ENCODE measurements at places on chromosomes 5 and 9.

GRCh38 chr9:109013679-109014607 lies 644 bp upstream of the CTNNAL1 start:
- peak; percentile 49 for DNase-seq

DNA sequence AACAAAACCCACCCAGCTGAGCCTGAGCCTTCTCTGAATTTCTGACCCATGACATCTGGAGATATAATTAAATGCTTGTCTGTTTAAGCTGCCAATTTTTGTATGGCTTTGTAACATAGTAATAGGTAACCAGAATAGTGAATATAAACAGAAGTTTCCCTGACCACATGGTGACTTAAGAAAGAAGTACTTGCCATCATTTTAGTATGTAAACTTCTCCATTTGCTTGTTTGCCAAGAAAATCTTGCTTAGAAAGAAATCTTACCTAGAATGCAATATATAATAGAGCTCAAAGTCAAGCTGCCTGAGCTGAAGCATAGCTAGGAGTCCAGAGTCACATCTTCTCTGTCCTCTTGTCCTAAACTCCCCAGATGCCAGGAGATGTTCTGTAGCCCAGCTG lies 117.0 kb downstream of the PCSK1 start:
- no peak for DNase-seq

DNA sequence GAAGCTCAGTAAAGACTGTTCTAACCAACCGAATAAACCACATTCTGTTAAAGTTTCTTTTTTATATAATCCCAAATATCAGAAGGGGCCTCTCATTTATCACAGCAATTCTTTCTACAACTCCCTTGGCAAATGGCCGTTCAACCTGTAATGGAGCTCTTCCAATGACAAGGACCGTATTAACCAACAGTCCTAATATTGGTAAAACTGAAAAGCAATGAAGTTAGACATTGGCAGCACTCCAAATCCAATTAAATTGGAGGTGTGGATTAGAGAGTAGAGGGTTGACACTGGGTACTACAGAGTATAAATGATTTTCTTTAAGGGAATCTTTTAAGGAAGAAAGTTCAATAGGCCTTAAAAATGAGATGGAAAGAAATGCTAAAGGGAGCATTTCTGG lies 842 bp downstream of the TMED7 start:
- no peak for DNase-seq

GRCh38 chr5:86814315-86814714 lies 196.6 kb downstream of the COX7C start:
- no peak for DNase-seq

DNA sequence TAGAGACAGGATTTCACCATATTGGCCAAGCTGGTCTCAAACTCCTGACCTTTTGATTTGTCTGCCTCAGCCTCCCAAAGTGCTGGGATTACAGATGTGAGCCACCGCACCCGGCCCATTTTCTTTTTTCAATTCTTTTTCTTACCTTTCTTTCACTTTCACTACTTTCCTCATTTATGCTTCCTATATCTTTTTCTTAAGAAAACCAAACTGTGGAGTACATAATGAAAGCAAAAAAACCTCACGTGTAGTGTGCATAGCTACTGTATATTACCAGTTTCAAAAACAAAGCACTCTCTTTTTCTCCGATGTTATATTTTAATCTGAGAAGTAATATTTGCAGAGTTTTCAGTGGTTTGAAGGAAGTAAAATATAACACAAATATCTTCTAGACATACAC lies 8.0 kb upstream of the CAST start:
- no peak for DNase-seq

GRCh38 chr9:68951879-68952659 lies 61.8 kb downstream of the PRKACG start:
- no peak for DNase-seq

DNA sequence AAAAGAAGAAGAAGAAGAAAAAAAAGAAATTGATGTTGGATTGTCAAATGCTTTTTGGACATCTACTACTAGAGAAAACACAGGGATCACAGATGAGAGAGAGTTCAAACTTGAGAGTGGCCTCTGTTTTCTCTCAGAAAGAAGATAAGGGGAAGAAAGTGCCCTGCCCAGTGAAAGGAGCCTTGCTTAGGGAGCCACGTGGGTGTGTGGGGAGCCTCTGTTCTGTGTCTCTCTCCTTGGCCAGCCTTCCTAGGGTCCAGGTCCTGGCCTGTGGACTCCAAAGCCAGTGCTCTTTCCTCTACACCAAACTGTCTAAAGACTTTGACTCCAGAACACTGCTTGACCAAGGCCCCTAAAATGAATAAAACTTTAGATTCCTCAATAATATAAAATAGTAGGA lies 22.0 kb upstream of the COL15A1 start:
- no peak for DNase-seq

- DNase-seq, result no peak
Observed at GRCh38 chr9:73683862-73684591, 532.4 kb downstream of the ANXA1 start.

DNA sequence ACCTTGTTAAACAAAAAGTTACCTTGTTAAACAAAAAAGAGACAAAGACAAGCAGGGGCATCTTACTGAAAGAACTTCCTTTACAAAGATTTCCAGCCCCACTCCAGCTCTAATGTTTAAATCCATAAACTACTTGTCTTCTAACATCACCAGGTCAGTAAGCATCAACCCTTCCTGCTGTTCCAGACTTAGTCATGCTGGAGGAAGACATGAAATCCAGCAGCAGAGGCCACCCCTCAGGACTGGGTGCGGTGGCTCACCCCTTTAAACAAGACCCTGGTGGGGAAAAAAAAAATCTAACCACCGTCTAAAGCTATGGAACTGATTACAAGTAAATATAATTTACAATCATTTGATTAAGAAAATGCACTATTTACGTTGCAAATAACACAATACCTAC lies 9.1 kb downstream of the PDCL start:
- no peak for DNase-seq

DNA sequence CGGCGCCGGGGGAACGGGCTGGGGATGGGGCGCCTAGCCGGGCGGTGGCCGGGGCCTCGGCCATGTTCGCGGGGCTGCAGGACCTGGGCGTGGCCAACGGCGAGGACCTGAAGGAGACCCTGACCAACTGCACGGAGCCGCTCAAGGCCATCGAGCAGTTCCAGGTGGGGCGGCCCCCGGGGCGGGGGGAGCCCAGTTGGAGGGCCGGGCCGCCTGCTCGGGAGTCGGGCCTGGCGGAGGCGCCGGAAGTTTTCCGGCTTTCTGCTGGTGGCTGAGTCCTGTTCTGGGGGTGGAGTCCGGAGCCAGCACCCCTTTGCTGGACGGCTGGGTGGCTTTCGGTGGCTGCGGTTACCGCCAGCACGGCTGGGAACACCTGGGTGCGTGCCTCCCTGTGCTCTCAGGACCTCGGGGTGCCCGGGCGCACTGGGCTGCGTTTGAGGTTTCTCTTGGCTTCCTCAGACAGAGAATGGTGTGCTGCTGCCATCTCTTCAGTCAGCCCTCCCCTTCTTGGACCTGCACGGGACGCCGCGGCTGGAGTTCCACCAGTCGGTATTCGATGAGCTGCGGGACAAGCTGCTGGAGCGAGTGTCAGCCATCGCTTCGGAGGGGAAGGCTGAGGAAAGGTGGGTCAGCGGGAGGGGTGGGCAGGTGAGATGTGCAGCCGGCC lies 454 bp downstream of the NELFB start:
- no peak for DNase-seq

DNA sequence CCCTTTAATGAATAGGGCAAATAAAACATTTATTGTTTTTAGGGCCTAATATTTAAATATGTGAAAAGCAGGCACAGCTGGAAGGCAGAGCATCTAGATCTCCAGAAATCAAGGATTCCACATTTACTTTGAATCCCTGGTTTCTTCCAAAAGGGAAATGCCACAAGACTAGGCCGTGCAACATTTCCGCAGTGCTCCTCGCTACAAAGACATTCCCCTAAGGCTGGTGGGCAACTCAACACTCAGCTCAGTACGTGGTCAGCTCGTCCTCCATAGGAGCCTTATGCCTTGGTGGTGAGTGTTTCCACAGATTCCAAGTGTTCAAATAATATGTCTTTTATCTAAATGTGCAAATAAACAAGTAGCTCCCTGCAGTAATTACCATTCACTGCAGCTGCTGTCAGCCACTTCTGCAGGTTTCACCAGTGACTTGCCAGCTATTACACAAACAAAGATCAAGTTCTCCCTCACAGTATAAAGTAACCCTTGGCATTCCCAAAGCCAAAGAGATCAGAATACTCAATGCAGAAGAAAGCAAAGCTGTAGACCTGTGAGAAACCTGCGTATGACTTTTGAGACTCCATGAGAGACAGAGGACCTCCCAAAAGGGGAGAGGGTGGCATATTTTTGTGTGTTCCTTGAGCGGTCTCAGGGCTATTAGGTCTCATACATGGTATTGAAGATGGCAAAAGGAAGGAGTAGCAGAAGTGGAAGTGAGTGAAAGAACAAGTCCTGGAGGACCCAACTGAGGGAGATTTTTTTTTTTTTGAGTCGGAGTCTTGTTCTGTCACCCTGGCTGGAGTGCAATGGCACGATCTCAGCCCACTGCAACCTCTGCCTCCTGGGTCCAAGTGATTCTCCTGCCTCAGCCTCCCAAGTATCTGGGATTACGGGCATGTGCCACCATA lies 38.0 kb upstream of the TENT2 start:
- no peak for DNase-seq

DNA sequence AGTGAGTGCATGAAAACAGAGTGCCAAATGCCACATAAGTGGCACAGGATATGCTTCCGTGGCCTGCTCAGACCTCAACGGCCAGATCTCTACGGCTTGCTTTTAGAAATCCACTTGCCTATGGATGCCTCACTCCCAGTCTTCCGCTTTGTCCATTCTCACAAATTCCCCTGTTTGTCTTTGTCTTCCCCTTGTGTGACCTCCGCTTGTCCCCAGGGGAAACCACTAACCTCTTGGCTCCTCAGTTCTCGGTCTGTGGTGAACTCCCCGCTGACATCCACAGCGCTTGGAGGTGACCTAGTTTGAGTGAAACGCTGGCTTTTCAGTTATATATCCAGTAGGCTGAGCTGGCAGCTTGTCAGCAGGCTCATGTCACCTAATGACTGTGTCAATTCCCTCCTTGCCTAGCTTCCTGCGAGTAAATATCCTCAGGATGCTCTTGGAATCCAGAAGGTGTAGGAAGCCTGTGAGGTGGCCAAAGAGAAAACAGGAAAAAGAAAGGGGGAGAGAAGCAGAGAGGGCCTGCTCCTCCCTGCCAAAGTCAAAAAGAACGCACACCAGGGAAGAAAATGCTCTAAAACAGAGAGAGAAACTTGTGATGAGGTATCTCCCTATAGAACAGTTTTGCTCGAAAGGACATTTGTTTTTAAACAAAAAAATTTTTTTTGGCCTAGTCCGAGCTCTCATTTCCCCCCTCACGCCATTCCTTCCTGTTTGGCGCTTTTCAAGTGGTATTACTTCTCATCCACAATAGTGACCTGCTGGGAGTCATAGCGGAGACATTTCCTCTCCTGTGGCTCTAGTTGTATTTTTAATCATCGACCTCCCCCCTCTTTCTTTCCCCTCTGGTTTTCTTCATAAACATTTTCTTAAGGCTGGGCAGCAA lies 101.6 kb upstream of the SPRY4 start:
- DNase-seq, result no peak

DNA sequence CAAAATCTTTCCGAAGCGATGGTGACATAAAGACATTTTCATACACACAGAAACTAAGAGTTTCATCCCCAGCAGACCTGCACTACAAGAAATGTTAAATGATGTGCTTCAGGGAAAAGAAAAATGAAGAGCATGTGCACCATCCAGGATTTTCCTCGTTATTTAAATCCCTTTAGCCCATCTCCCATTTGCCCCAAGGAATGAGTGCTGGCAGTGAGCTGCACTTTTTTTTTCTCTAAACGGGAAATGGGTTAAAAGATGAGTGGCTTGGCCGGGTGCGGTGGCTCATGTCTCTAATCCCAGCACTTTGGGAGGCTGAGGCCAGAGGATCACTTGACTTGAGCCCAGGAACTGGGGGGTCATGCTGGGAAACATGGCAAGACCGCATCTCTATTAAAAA lies 6.8 kb upstream of the LRRC14B start:
- DNase-seq, result no peak

DNA sequence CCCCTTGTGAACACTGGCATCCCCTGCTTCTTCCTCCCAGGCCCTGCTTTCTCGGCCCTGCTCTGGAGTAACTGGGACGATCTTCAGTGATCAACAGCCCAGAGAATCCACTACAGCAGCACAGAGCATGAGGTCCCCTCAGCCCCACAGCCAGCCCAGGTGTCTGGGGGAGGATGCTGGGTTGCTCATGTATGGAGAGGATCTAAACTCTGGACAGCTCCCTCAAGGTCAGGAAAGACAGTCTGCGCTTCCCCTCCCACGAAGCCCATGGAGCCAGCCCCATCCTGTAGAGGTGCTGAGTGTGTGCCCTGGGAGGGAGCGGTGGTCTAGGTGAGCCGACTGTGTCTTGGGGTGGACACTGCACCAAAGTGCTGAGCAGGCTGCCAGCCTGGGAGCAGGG lies 190.2 kb downstream of the GABBR2 start:
- no peak for DNase-seq

DNA sequence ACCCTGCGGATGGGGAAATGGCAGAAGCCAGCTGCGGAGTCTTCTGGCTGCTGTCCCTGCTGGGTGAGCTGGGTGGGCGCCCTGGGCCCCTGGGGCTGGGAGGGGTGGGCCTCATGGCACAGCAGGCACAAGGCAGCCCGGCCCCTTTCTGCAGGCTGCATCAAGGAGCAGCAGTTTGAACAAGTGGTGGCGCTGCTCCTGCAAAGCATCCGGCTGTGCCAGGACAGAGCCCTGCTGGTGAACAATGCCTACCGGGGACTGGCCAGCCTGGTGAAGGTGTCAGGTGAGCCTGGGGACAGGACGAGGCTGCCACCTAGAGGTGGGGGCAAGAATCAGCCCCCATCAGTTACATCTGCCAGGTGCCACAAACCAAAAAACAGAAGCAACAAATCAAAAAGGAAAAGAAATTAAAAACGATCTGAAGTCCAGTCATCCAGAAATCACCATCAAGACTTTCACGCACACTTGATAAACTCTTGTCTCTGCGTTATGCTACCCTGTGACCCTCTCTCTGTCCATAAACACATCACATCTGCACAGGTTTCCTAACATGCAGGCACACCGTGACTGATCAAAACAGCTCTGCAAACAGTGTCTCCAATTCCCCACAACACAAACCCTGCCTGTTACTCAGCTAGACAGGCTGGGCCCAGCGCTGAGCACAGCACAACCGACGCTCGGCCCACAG lies 13.9 kb downstream of the REXO4 start:
- DNase-seq, result no peak

GRCh38 chr5:69284203-69284602 lies 48.4 kb downstream of the CCDC125 start:
- DNase-seq, result no peak

- no peak for DNase-seq
Observed at GRCh38 chr9:93826905-93827544, 128.1 kb downstream of the BARX1 start.

- DNase-seq, result peak; percentile 23
Observed at GRCh38 chr9:134616341-134616740, 25.3 kb upstream of the COL5A1 start.
